G401 (cell line): ENCODE measurements at places on chromosomes 6 and 20. TPM values are rescaled to one million over a fixed set of nuclear protein-coding genes. Genes with fewer than 3 reads are reported as not detected.

The OTOR gene
- total RNA-seq: not detected in 2 replicates

- no peak for DNase-seq
Observed at GRCh38 chr6:43695215-43695966, 7.8 kb upstream of the MRPS18A start.

- DNase-seq: no peak
Observed at GRCh38 chr6:34897130-34897529, 8.1 kb downstream of the ANKS1A start.

DNA sequence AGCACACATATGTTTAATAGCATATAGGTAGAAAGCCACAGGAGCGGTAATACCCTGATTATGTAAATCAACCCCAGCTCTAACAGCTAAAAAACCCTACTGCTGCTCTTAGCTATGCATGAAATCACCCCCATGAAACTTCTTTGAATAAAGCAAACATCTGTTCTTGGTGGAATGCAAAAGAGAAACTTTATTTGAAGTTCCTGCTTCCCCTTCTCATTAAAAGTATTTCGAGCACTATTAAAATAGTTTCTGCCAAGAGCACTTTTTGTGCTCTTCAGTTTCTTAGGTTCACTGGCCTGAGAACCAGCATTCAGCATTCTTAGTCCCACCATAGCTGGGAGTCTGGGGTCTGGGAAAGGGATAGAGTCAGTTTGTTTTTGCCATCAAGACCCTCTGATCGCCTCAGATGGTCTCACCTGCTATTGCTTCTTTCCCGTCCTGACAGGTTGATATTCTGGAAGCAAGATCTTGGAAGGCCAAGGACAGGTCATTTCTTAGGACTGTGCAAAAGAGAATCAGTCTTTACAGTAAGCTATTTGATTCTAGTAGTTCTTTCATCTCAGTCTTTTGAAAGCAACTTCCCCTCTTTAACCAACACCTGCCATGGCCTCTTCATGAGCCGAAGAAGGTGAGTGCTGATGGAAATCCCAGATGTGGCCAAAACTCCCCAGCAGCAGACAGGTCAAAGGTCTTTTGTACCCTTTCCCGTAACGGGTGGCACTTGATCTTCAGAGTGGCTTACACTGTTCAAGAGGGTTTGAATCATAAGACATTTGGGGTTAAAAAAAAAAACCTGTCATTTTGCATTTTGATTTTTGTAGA is 76.5 kb upstream of the TMEM170B start:
- no peak for DNase-seq

DNA sequence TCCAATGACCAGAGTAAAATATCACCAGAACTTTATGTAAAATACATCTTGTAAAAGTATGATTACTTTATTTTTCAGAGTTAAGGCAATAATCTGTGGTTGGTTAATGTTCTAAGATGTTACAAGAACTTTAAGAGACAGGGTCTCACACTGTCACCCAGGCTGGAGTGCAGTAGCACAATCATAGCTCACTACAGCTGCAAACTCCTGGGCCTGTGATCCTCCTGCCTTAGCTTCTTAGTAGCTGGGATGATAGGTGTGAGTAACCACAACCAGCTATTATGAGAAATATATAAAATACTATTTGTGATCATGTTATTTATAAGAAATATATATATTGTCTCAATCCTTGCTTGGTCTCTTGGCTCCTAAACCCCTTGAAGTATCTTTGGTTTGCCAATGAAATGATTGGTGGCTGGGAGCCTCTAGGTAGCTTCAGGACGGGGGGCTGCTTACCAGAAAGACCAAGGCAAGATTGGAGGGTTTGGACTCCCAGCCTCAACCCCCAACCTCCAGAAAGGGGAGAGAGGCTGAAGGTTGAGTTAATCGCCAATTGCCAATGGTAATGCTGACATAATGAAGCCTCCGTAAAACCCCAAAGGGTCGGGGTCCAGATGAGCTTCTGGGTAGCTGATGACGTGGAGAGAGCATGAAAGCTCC is 15.4 kb downstream of the SOD2 start:
- DNase-seq: no peak

The GGTLC1 gene
- not detected in 2 replicates for total RNA-seq

- no peak for DNase-seq
Observed at GRCh38 chr6:31227143-31227542, 44.7 kb downstream of the HLA-C start.

The PCNA gene
- 290 and 347 TPM in 2 replicates for total RNA-seq

DNA sequence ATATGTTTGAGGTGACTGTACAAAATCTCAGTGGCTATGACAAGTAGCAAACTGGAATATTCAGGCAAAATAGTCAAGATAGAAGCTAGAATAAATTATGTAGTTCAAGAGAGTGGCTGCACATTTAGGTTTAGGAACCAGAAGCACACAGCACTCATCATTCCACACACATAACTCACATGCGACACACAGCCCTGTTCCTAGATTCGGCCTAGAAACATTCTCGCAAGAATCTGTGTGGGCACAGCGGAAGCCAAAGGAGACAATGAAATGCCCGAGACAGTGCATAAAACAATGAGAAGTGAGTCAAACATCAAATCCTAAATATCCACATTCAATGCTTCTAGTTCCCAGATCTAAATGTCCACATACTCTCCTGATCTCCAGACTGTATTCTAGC is 9.5 kb upstream of the SUPT3H start:
- DNase-seq: no peak

The RBPJL gene
- total RNA-seq: not detected in 2 replicates

The FAM83C gene
- not detected in 2 replicates for total RNA-seq

The WFDC12 gene
- total RNA-seq: not detected in 2 replicates
